ENCODE measurements at places on chromosomes 6 and 20. TPM values are rescaled to one million over a fixed set of nuclear protein-coding genes. Genes with fewer than 3 reads are reported as not detected.

COX4I2 gene
- 7.9 TPM for total RNA-seq

SAMD10 gene
- total RNA-seq: 0.24 TPM

BPIFA2 gene
- total RNA-seq: not detected

CAGE1 gene
- 2.6 TPM for total RNA-seq

CPXM1 gene
- total RNA-seq: 18.1 TPM

Data from umbilical cord (tissue), 2 donors.